ENCODE measurements at places on chromosomes 4 and X.

DNA sequence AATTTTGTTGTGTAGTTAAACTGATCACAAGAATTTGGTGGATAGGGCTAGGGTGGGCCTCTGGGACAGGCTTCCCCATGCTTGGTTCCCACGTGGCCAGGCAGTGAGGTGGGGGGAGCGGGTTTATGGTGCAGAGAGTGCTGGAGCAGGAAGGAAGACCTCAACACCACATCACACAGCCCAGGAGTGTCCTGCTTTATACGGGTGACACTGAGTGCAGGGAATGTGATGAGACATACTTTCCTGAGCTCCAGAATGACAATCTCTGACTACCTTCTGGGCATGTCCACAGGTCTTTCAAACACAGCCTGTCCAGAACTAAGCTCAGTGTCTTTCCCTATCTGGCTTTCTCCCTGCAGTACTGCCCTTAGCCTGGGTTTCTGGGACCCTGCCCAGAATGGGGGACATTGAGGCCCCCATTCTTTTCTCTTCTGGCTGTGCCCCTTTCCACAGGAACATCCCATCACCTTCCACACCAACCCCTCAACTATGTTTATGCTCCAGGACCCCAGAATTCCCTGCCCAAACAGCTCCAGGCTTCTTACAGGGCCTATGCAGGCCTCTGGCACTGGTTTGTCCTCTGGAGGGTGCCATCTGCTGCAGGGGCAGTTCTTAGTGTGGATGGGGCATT is 36.5 kb upstream of the RASL11B start:
- no peak for ATAC-seq

- no peak for ATAC-seq
Observed at GRCh38 chrX:72079607-72080006, 52.1 kb downstream of the RTL5 start.

DNA sequence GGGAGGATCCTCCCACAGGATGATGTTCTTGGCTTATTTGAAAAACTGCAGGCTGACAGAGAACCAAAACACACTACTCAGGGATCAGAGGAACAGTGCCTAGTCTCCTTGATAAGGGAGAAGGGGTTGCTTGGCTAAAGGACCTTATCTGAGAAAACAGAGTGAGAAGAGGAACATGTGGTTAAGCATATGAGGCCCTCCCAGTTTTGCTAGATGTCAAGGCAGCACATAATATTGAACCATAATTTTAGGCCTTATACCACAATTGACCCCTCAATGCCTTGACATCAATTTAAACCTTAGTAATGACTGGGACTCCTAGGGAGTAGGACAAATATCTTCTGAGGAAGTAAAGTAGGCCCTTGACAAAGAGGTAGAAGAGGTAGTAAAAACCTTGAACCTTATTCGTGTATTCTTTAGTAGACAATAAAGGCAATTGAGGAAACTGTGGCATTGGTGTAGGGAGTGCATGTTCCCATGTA is 79.3 kb downstream of the TEX13C start:
- ATAC-seq: no peak

- no peak for ATAC-seq
Observed at GRCh38 chr4:153947124-153947523, 158.2 kb upstream of the SFRP2 start.

- no peak for ATAC-seq
Observed at GRCh38 chrX:110532581-110532931, 173.9 kb downstream of the RTL9 start.

- no peak for ATAC-seq
Observed at GRCh38 chr4:15955670-15956069, 7.3 kb downstream of the FGFBP2 start.

- ATAC-seq: no peak
Observed at GRCh38 chrX:126695375-126695896, 124.1 kb upstream of the PRR32 start.

DNA sequence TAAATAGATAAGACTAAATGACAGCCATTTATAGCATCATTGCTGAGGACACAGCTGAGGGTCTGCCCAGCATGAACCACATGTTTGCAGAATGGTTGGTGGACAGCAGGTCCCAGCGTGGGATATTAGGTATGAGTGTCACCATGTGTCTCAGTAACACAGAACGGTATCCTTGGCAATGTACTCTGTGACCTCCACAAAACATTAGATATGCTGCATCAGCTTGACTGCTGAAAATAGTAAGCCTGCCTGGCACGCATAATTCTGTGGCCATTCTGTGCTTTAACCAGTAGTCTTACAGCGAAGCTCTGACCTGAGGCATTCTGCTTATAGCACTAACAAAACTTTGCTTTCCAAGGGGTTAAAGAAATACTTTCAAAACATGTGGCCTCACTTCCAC is 32.0 kb downstream of the LIMCH1 start:
- no peak for ATAC-seq

DNA sequence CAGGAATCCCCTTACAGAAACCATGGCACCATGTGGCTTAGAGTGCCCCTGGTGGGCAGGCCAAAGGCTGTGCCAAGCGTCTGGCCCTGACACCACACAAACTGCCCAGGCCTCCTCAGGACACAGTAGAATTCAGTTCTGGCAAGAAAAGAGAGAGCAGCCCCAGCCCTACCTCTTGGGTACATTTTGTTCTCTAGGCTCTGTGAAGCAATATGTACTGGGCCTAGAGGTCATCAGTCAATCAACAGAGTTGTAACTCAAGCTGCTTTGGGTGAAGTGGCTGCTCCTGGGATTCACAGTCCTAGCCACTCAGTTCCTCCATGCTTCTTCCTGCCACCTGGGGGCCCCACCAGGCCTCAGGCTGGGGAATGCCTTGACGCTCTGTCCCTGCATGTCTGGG is 158.1 kb upstream of the MAMLD1 start:
- ATAC-seq: no peak

GRCh38 chr4:86857341-86858052 is 8.3 kb upstream of the SLC10A6 start:
- no peak for ATAC-seq

- no peak for ATAC-seq
Observed at GRCh38 chr4:88137112-88137511, 21.3 kb downstream of the ABCG2 start.

DNA sequence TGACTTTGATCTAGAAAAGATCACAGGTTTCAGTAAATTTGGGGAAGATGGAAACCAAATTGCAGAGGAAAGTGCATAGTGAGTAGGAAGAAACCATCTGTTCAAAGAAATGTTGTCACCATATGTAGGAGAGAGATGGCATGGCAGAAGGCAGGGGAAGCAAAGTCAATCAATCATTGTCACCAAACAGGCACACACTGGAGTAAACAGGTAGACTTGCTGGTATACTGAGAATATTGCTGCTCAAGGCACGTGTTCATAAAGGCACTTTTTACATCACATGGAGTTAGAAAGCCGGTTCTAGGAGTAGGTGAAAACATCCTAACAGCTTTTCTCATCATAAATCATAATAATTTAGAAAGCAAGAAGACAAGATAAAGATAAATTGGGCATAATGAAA is 550.5 kb upstream of the FAT1 start:
- no peak for ATAC-seq

DNA sequence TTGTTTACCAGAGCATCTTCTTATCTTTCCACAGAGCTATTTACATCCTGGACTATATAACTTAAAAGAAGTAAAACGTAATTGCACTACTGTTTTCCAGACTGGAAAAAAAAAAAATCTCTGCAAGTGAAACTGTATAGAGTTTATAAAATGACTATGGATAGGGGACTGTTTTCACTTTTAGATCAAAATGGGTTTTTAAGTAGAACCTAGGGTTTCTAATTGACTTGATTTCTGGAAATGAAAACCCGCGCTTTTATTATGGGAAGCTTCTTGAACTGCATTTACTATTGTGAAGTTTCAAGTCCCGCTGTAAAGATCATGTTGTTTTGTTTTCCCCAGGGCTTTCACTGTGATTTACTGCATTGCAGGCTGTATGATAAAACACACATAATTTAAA is 162.7 kb downstream of the STIM2 start:
- ATAC-seq: no peak

GRCh38 chrX:46588263-46588662 is 14.7 kb downstream of the CHST7 start:
- peak; percentile 28 for ATAC-seq

GRCh38 chrX:147933815-147934214 is 22.1 kb downstream of the FMR1 start:
- ATAC-seq: no peak

DNA sequence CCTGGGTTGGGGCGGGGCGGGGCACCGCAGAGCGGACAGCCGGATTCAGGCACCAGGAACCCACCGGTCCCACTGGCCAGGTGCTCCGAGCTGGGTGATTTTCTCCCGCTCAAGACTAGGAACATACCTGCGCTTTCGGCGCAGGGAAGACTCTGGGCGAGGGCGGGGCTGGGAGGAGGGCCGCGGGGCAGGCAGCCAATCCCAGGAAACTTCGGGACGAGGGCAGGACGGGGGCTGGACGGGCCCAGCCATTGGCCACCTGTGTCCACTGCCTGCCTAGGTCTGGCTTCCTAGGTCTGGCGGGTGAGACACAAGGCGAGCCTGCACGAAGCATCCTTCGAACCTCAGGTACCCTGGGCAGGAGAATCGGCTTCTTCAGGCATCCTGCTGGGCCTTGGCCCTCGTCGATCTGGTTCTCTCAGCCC is 274 bp upstream of the ERVMER34-1 start:
- no peak for ATAC-seq

DNA sequence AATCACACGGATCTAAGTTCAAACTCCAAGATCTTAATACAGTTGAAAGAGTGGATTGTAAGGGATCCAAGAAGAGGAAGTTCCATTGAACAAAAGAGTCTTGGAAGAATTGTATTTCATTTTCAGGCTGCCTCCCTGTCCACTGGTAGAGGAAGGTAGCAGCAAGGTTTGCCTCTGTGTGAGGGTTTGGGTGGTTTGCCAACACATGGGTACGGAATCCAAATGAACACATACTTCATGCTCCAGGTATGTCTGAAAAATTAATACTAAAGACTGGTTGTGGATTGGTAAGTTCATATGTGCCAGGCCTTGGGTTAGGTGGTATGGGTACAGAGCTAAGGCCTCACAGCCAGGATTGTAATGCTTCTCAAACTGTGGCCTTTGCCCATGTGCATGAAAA is 523.6 kb upstream of the BOD1L1 start:
- ATAC-seq: no peak

- no peak for ATAC-seq
Observed at GRCh38 chr4:141912831-141913230, 276.4 kb downstream of the IL15 start.

DNA sequence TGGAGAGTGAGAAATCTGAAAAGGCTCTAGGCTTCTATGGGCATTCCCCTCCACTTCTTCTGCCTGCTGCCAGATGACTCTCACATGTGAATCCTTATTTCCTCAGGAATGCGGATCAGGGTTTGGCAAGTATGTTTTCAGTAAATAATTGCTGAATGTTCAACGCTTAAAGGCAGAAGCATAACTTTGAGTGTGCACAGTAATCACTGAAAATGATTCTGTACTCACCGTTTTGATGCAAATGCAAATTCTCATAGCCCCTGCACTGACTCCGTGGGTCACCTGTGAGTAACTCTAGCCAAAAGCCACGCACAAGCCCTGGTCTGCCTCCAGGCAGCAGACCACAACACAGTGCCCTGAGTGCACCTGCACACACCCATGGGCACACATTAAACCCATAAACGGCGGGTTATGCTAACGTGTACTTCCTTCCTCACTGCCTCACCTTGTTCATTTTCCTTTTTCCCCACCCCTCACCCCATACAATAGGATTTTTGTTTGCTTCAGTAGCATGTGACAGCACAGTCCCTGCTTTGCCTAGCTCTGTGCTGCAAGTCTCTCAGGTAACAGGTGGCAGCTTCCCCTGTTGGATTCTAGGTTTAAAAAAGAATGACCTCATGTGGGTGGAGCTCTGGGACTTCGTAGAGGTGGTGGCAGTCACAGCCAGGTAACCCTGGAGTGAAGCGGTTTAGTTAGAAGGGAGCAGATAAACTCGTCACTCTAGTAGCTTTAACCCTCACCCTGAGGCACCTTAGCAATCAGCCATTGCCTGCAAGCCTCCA is at the start of gene ARHGEF38:
Gene ARHGEF38 (plus strand): TSS at position 656 of the 782 bp plus-strand sequence. CDS start 146 bp downstream, outside the sequence.
- ATAC-seq: no peak

GRCh38 chr4:22969287-22969896 is 276.7 kb downstream of the GBA3 start:
- no peak for ATAC-seq

DNA sequence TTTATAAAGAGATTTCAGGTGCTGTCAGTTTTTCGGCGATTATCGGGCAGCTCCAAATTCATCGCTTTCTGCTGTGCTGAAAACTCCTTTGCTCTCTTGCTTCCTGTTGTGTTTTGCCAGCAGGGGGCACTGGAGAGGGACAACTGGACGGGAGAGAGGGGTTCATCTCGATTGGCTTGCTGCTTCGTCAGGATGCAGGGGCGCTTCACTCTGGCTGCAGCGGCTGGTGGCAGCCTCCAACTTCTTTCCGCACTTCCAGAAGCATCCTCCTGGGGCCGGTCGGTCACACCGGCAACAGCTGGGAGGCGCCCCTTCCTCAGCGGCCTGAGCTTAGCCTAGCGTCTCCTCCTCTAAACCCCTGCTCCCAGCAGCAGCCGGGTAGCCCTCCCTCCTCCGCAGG is 29.5 kb downstream of the MSL3 start:
- peak; percentile 68 for ATAC-seq
